ENCODE measurements at places on chromosomes 16 and 17. TPM values are rescaled to one million over a fixed set of nuclear protein-coding genes. Genes with fewer than 3 reads are reported as not detected.

DNA sequence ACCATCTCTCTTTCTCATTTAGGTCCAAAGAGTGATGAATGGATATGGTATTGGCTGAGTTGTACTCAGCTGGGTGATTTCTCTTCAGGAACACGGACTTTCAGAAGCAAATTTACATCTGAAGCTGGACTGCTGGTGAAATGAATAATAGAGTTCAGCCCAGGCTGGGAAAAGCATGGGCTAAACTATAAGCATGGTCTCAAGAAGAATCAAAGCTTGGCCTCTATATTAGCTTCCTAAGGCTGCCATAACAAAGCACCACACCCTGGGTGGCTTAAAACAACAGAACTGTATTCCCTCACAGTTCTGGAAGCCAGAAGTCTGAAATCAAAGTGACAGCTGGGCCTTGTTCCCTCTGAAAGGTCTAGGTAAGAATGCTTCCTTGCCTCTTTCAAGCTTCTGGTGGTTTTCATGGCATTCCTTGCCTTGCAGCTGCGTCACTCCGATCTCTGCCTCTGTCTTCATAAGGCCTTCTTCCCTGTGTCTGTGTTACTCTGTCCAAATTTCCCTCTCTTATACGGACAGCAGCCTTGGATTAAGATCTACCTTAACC is 89.8 kb upstream of the CES5A start:
- DNase-seq, result no peak

DNA sequence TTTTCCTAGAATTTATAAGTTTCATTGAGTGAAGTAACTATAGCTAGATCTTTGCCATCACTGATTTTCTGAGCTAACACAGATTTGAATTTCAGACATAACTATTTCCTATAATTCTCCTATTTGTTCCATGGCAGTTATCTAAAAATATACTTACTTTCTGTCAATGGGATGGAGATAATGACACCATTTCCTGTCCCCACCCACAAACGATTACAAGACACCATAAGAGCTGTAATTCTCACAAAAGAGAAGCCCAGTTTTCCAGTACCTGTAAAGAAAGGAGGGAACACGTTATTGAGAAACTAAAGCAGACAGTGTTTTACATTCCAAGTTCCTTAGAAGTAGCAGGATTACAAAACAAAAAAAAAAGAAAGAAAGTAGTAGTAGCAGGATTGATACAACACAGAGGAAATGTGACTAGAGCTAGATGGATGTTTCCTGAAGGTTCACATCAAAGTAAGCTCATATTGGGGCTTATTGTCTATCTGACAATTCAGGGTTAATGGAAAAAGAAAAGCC is 110.9 kb upstream of the TOB1 start:
- DNase-seq, result no peak

- no peak for DNase-seq
Observed at GRCh38 chr17:50175035-50175807, 9.4 kb downstream of the SGCA start.

Gene KRTAP2-2
- not detected for total RNA-seq

DNA sequence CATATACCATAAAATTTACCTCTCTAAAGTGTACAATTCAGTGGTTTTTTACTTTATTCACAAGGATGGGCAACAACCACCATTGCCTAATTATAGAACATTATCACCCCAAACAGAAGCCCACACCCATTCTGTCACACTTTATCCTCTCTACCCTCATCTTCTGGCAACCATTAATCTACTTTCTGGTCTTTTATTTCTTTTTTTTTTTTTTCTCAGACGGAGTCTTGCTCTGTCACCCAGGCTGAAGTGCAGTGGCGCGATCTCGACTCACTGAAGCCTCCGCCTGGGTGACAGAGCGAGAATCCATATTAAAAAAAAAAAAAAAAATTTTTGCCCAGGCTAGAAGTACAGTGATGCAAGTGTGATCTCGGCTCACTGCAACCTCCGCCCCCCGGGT is 90.7 kb upstream of the CLEC18B start:
- DNase-seq, result no peak

DNA sequence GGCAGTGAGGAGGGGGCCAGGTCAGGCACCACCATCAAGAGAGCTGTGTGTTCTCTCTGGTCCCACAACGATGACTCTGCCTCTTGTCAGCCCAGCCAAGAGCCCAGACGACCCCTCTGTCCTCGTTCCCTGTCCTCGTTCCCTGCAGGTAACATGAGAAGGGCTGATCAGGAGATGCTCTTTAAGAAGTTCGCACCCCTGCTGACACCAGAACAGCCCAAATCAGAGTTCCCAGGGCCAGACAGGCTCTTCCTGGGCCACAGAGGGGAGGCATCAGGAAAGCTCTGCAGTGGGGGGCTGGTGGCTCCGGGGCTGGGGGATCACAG is 13.5 kb upstream of the DNAI2 start:
- no peak for DNase-seq

DNA sequence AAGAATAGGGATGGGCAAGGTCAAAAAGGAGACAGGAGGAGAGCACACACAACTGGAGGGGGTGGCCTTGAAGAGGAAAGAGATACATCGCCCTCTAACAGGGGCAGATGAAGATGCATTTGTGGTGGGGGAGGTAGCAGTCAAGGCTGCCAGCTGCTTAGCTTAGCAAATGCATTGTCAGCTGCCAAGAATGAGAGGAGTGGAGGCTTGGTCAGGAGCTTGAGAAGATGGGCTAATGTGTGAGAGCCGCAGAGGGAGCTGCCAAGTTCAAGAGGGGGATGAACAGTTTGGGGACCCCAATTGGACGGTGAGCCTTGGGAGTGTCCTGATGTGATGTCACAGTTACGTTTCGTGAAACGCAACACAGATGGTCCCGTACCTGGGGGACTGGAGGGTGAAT is 28.9 kb upstream of the GNA13 start:
- no peak for DNase-seq

Gene AXIN2
- 1.2 TPM for total RNA-seq

Gene BCAR1
- not detected for total RNA-seq

- DNase-seq, result no peak
Observed at GRCh38 chr17:19426631-19427030, 15.6 kb downstream of the RNF112 start.

GRCh38 chr17:21031756-21032396 is 10.9 kb downstream of the USP22 start:
- DNase-seq, result no peak

- DNase-seq, result no peak
Observed at GRCh38 chr16:77833921-77834634, 45.7 kb downstream of the VAT1L start.

GRCh38 chr16:19095654-19096053 is 18.1 kb upstream of the ITPRIPL2 start:
- no peak for DNase-seq

- DNase-seq, result no peak
Observed at GRCh38 chr16:85471469-85472431, 141.4 kb upstream of the GSE1 start.

DNA sequence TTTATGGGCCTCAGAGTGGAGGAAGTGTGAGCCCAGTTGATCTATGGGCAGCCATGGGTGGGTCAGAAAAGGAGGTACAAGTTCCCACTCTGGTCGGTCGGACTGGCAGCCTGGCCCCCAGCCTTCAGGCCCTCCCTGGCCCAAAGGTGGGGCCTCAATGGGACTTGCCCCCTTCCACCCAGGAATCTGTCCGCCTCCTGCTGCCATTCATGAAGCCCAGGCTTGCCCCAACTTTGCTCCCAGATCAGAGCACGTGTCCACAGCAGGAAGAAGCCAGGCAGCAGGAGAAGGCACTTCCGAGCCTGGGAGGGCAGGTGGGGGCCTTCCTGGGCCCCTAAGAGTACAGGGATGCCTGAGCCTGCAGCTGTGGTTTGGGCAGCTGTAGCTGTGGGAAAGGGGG is 3.0 kb upstream of the CMTM3 start:
- no peak for DNase-seq

- no peak for DNase-seq
Observed at GRCh38 chr16:17316005-17316404, 154.8 kb downstream of the XYLT1 start.

GRCh38 chr17:62688398-62689160 is 61.1 kb downstream of the MRC2 start:
- no peak for DNase-seq

Gene TSPAN10
- 1.6 TPM for total RNA-seq

Gene CD300LG
- total RNA-seq, result not detected

DNA sequence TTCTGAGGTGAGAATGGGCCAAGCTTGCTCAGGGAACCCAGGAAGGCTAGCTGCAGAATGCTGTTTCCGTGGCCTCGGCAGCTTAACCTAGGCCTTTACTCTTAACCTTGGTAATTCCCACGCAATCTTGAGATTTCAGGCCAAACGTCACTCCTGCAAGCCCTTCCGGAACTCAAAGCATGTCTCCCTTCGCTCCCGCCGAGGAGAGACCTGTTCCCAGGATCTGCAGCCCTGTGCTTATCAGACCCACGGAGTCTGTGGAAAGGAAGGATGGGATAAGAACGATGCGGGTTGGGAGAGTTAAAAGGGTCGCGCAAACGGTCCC is 524 bp upstream of the ZFP3 start:
- DNase-seq, result no peak

GRCh38 chr17:51668155-51668962 is 408.0 kb downstream of the UTP18 start:
- no peak for DNase-seq

Gene CLDN7
- total RNA-seq, result 1.2 TPM

DNA sequence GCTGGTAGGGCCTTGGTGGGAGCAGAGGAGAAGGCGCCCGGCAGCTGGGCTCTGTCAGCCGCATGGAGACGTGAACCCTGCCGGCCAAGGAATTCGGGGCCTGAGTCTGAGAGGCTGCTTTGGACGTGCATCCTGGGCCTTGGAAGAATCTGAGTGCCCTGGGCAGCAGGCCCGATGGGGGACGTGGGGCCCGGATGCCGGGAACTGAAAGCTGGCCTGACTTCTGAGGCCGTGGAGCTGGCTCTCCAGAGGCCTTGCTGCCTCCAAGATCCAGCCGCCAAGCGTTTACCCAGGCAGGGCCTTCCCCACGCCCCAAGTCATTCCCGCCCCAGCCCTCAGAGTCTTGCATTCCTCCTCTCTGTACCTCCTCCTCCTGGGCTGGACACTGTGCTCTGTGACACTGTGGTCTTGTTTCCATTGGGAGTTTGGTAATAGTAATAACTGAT is 37.2 kb downstream of the NKD1 start:
- no peak for DNase-seq

- no peak for DNase-seq
Observed at GRCh38 chr17:17422217-17422610, 54.6 kb upstream of the MED9 start.

- no peak for DNase-seq
Observed at GRCh38 chr17:60941028-60941427, 263.4 kb downstream of the BCAS3 start.

- peak; percentile 87 for DNase-seq
Observed at GRCh38 chr17:43578699-43579565, 32.8 kb upstream of the ETV4 start.

DNA sequence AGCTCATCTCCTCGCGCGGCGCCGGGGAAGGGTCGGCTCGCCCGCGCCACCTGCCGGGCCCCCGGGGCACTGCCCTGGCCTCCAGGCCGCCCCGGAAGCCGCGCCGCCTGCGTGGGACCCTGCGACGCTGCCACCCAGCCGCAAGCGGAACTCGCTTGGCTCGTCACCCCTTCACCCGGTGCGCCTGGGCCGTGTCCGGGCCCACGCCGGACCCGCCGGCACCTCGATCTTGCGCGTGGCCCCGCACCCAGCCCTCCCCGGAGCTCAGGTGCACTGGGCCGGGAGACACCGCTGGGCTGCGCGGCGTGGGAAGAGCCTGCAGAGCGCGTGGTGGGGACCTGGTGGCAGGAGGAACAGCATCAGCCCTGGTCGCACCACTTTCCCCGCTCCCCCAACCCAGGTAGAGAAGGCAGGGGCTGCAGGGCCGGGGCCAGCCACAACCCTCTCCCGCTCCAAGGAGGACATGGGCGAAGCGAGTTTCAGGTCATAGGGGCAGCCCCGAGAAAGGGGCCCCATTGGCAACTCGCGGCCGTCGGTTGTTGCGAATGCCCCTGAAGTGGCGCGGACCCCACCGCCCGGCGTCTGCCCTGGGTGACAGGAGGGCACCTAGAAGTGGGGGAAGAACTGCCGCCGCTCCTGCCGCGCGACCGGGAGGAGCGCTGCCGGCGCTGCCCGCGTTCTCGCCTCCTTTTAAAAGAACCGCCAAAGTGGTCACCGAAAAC is 363 bp upstream of the MIF4GD start:
- peak; percentile 94 for DNase-seq

GRCh38 chr16:12294471-12294870 is 317.9 kb downstream of the SNX29 start:
- no peak for DNase-seq

GRCh38 chr17:33328129-33328528 is 35.0 kb upstream of the ASIC2 start:
- no peak for DNase-seq

DNA sequence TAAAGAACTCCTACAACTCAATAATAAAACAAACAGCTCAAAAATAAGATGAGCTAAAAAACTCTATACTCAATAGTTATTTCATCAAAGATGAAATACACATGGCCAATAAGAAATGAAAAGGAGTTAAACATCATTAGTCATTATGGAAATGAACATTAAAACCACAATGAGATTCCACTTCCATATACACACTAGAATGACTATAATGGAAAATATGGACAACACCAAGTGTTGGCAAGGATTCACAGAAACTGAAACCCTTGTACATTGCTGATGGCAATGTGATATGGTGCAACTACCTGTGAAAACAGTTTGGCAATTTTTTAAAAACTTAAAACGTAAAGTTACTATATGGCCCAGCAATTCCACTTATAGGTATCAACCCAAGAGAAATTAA is 91.4 kb downstream of the GRIN2A start:
- DNase-seq, result no peak

- no peak for DNase-seq
Observed at GRCh38 chr16:87017371-87018012, 299.7 kb downstream of the C16orf95 start.

DNA sequence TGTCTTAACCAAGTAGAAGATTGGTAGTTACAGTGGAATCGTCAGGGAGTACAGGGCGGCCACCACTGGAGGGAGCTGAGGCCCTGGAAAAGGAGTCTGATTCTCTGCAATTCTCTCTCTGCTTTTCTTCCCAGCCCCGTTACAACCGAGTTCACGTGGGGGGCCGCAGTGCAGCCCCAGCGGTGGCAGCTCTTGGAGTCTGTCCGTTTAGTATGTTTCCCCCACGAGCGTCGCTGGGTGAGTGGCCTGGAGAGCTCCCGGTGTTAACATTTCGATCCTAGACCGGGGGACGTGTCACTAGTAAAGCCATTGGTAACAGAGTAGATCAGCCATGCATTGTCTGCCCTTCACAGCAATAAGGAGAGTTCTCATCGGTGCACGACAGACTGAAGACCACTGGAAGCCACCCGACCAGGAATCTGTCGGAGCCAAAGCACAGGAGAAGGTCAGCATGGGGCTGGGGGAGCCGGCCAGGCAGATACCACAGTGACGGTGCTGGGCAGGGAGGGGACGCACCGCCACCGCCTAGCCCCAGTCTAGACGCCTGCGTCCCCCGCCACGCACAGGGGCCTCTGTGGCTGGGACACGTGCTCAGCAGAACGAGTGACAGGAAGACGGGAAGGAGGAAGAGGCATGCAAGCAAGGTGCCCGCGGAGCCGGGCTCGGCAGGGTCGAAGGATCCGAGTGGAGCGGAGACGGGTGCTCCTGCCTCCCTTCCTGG is 15.7 kb downstream of the SLC16A3 start:
- peak; percentile 35 for DNase-seq

GRCh38 chr16:77745972-77746371 is 23.7 kb downstream of the NUDT7 start:
- no peak for DNase-seq

Data from B cell (primary cell).